ENCODE measurements at places on chromosomes 16 and 17.

- no peak for DNase-seq
Observed at GRCh38 chr16:22971346-22971924, 157.5 kb downstream of the HS3ST2 start.

GRCh38 chr16:4116325-4117249 is at the start of gene ADCY9:
ADCY9 (minus strand) TSS chr16:4116442; CDS start chr16:4115442, 1,000 bp downstream.
- DNase-seq = peak; percentile 86

GRCh38 chr16:28975158-28975599 is 601 bp downstream of the SPNS1 start:
- no peak for DNase-seq

DNA sequence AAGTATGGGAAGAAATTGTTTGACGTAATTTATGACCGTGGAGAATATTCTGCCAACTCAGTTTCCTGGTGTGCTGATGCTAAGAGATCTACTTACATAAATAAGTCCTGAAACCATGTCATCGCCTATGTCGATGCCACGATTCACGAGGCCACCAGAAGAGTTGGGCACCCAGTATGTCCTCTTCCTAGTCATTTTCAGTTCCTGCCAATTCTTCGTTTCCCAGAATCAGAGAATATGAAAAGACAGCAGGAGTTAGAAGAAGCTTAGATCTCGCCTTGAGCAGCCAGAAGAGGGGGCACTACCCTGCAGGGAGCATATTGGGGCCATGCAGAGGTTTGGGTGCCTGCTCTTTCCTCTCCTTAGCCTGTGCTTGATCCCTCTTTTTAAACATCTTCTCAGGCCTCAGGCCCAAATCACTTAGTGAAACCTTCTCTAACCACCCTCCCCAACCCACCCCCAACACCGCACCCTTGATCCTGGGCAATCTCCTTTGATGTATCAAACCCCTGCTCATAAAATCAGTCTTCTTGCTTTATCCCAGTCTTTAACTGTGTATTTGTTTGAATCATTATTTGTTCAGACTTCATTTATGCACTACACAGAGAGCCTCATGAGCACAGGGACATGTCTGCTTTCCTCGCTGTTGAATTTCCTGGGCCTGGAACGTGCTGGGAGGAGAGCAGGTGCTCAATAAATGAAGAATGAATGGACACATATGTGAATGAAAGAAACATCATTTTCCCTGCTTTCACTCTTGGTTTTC is 12.2 kb upstream of the LONP2 start:
- peak; percentile 5 for DNase-seq

DNA sequence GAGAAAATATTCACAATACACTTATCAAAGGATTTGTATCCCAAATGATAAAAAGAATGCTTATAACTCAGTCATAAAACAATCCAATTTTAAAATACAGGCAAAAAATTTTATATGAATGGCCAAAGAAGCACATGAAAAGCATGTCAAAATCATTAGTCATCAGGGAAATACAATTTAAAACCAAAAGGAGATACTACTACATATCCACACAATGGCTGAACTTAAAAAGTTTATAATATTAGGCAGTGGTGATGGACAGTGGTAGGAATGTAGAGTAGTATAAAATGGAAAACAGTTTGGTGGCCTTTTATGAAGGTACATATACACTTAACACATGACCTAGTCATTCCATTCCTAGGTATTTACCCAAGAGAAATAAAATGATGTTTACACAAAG is 12.2 kb downstream of the CMC2 start:
- no peak for DNase-seq

- no peak for DNase-seq
Observed at GRCh38 chr17:50900383-50900892, 34.3 kb upstream of the TOB1 start.

DNA sequence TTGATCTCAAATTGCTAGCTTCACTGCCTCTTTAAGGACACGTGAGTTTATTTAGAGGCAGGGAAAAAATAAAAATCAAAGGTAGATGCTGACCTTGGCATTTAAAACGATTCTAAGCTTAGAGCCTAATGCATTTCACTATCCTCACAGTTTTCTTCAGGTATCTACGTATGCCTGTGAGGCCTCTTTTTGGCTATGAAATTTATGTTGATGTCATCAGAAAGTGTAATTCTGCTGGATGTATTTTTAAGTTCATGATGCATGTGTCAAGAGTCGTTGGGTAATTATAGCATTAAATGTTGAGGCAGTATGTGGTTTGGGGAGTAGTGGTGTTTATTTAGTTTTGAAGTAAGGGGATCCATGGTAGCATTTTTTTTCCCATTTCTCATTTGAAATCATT is 4.2 kb upstream of the KRTAP3-2 start:
- DNase-seq = no peak

GRCh38 chr17:48016112-48016511 is 21.5 kb downstream of the COPZ2 start:
- no peak for DNase-seq

DNA sequence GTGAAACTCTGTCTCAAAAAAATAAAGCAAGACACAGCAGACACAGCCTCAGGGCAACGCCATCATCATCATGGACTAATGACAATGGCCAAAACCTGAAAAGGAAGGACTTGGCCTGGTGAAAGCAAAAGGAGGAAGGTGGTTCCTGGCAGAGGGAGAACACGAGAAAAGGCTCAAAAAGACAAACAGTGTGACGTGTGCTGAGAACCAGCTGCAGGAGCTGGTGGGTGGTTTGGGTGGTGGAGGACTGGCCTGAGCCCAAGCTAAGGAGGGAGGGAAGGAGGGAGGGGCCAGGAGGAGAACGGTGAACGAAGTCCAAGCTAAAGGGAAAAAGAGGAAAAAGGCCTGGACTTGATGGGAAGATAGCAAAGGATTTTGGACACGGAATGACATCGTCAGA is 85.1 kb downstream of the SLC39A11 start:
- DNase-seq = no peak

DNA sequence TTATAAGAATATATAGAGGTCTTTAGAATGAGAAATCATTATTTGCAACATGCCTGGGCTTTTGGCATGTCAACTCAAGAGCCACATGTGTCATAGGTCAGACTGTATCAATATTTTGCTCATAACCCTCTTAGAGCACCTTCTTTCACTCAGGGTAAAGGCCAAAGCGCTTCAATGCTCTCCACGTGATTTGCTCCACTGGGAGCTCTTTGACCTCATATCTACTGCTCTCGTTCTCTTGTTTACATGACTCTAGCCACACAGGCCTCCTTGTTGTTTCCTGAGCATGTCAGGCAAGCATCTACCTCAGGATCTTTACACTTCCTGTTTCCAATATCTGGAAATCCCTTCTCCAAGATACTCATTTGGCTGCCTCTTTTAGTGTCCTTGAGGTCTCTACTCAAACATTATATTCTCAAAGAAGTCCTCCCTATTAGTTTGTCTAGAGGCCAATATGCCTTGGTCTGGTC is 148.4 kb downstream of the TOX3 start:
- no peak for DNase-seq

DNA sequence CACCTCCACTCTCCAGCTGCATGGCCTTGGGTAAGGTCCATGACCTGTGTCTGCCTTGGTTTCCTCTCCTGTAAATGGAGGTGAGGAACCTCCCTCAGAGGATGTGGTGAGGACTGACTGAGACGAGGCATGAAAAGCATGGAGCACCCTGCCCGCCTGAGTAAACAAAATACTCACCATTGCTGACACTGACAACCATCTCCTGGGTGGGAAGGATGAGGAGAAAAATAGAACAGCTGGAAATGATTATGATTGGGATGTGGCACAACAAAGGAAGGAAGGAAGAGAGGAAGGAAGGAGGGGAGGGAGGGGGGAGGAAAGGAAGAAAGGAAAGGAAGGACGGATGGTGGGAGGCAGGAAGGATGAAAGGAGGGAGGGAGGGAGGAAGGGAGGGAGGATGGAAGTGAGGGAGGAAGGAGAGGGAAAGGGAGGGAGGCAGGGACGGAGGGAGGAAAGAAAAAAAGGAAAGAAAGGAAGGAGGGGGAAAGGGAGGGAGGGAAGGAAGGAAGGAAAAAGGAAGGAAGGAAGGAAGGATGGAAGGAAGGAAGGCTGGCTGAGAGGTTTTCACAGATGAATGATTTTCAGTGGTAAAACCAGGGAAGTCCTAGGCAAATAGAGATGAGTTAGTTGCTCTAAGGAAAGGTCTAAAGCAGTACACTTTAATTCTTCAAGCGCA is 276.5 kb upstream of the XYLT1 start:
- no peak for DNase-seq

- DNase-seq = no peak
Observed at GRCh38 chr17:61537264-61537771, 53.7 kb downstream of the NACA2 start.

DNA sequence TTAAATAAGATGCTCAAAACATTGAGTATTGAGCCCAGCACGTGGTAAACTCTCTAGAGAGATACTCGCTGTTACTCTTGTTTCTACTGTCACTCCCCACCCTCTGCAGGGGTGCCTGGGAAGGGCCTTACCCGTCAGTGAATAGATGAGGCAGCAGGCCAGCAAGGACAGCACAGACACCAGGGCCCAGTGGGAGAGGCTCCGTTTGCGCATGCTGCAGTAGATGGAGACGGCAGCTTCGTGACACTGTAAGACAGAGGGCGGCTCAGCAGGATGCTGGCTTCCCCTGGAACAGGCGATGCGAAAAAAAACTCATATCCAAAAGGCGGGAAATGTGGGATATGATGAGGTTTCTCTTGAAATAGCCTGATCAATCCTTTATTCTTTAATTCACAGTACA is 20.0 kb downstream of the SLC38A8 start:
- no peak for DNase-seq

- DNase-seq = no peak
Observed at GRCh38 chr17:15659663-15660062, 24.4 kb downstream of the TRIM16 start.
